ENCODE measurements at places on chromosomes 5 and 9.
A peak's percentile ranks its signal among the peaks of the same experiment; 100 is the strongest.

- DNase-seq: no peak
These were observed 72.4 kb upstream of the TLX3 start for GRCh38 chr5:171236651-171237050.

DNA sequence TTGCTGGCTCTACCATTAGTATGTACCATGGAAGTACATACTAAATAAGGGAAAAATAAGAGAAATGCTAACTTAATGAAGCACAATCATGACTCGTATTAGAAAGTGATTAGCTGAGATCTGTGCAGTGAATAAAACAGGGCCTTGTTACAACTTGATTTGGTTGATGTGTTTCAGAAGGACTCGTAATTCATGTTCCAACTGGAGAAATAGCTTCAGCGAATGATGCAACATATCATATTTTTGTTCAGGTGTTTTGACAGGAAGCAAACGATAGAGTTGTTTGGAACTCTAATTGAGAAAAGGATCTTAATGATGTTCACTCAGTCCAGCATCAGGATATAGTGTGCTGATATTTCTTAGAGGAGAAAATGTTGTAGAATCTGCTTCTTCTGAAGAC lies 474.6 kb upstream of the WWC1 start:
- DNase-seq: no peak

GRCh38 chr9:131620764-131621520 lies 75.6 kb downstream of the PRRT1B start:
- no peak for DNase-seq

DNA sequence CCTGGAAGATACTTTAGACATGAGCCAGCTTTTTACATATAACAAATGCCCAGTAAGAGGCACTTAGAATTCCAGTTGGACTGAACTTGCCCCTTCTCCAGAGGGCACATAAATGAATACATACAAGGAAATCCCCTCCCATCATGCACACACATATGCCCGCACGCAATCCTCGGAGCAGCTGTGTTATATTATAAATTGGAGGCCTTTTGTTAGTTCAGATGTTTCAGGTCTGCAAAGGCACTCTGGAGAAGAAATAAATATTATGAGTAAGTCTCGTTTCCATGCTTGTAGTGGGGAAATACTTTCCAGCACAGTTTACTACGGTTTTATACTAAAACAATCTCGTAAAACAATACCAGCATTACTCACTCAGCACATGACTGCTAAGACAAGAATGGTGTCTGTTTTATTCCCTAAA lies 17.6 kb upstream of the MUSK start:
- DNase-seq: no peak

DNA sequence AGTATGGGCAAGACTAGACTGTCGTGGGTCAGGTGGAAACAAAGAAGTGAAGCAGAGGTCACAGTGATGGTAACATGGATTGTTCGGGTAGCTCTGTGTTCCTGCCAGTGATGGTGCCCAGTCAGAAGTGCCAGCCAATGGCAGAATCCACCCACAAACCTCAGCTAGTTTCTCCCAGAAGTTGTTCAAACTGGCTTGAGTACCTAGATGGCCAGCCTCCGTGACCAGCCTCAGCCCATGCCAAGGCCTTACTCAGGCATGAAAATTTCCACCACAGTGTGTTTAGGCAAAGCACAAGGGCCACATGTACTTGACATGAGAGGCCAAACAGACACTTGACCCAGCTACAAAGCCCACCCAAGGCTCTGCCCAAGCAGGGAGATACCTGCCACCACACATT lies 19.4 kb upstream of the BTNL9 start:
- DNase-seq: no peak

DNA sequence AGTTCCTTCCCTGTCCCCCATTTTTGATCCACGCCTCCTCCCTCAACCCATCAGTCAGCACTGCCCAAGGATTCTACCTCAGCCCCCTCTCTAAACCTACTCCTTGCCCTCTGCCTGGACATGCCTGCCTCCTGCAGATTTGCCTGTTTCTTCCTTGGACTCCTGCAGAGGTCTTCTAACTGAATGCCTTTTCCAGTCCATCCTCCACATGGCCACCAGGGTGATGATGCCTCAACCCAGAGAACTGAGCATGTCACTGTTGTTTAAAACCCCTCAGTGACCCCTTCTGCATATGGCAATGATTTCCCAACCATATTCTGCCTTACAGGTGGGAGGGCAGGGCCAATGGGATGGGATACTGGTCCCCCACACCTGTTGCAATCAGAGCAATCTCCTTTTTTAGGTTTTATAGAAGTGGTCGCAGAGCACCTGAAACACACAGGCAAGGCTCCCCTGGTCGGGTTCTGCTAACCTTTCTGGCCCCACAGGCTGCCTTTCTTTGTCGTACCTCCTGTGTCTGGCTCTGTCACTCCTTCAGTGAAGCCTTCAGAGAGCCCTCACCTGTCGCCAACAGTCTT lies 9.3 kb downstream of the PHYKPL start:
- no peak for DNase-seq

- DNase-seq: no peak
These were observed 231.6 kb upstream of the TAS2R1 start for GRCh38 chr5:9861666-9862256.

DNA sequence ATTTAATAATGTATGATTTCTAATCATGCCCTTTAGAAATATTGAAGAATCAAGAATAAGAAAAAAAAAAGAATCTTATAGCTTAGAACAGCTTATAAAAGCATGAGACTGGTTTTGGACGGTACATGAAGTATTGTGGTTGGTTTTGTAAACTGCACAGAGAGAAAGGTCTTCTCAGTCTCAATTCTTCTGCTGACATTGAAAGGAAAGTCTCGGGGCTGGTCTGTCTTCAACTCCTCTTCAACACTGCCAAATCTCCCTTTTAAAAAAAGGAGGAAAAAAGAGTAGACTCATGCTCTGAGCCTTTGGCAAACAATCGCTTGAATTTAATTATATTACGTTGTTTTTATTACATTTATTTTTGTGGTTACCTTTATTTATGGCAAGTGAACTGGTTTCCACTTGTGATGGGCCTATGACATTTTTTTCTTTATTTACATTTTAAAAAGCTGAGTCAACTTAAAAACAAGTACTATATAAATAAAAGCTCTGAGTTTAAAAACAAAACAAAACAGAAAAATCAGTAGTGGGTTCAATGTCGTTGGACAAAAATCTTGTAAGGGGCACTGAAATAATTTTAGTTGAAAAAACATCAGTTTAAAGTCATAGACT lies 32.8 kb upstream of the EBF1 start:
- DNase-seq: no peak

DNA sequence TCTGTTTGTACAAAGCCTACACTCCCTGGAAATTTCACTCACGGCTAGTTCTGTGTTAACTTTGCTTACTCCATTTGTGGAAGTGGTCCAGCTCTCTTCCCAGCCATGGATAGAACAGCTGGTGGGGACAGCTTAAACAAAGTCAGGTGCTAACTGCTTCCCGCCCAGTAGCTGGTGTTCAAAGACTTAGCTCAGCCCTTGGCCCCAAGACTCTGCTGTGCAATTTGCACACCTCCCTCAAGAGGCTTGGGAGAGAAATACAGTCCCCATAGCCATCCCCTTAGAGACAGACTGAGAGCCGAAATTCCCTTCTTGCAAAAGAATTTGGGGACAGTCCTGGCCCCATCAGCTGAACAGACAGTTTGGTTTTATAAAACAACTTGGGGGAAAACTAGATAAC lies 73.8 kb upstream of the RAI14 start:
- no peak for DNase-seq

- DNase-seq: no peak
These were observed 203.8 kb upstream of the PIK3R1 start for GRCh38 chr5:68011801-68012200.

DNA sequence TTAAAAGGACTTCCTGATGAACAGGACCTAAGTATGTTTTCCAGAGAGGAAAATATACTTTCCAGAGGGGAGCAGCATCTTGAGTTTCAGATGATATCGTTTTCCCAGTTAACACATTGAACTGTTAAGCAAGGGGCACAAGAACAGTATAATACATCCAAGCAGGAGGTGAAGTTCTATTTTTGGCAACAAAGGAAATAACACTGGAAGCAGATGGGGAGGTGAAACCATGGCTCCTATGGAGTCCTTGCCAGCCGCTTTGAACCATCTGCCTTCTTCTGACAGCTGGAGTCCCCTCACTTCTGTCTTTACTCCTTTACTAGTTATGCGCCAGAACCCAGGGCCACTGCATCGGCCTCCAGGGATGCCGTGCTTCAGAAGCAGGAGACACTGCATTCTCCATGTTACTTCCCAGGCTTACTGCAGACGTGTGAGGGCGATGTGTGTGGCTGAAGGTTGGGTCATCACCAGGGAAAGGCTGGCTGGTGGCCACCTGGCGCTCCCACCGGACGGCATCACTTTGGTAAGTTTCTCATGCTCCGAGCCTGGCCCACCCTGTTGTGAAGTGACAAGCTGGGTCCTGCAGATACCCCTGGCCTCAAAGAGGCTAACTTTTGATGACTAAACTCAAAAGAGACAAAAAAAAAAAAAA lies 77.8 kb downstream of the TTLL11 start:
- DNase-seq: no peak

- no peak for DNase-seq
These were observed 253.7 kb downstream of the EPB41L4A start for GRCh38 chr5:112165399-112165798.

DNA sequence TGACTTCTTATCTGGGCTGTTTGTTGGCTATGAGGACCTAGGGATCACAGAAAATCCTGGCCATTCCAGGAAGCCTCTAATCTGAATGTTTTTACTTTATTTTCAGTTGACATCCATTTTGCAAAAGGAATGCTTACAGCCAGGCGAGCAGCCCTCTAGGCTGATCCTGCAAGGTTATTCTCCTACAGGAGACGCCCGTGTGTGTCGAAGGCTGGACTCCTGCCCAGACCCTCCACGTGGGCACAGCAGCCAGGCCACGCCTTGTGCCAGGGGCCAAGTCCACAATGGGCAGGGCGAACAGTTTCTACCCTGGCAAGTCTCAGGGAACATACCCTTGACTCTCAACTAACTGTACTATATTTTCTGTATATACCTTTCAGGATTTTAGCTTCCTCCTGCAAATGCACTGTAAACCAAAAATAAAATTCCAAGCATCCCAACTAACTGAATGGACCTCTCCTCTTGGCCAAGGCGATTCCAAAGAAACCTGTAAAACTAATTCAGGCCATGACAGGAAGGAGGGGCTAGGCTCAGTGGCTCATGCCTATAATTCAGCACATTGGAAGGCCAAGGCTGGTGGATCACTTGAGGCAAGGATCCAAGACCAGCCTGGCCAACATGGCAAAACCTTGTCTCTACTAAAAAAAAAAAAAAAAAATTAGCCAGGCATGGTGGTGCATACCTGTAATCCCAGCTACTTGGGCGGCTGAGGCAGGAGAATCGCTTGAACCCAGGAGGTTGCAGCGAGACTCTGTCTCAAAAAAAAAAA lies 5.7 kb downstream of the CMBL start:
- peak; percentile 93 for DNase-seq

DNA sequence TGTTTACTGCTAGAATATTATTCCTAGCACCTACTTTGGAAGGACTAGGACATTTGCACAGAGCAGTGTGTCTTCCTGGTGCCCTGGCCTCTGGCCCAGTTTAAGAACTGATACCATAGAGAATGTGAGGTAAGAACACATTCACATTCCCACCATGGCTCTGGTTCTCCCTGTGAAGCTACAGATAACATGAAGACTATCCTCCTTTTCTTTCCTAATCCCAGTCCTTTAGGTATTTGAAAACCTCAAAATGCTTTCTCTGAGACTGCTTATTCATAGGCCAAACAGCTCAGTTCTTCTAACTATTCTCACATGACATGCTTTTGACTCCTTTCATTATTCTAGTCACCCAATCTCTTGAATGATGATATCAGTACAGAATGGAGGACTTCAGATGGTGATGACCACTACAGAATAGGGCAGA lies 11.9 kb downstream of the FAM219A start:
- no peak for DNase-seq

GRCh38 chr5:160697281-160697680 lies 154.7 kb downstream of the ATP10B start:
- DNase-seq: no peak

- DNase-seq: no peak
These were observed 24.6 kb upstream of the APBA1 start for GRCh38 chr9:69696802-69697201.
